ENCODE measurements at places on chromosomes 3 and 15.

- no peak for DNase-seq
Measured at GRCh38 chr15:67341539-67341938, 87.0 kb downstream of the IQCH start.

DNA sequence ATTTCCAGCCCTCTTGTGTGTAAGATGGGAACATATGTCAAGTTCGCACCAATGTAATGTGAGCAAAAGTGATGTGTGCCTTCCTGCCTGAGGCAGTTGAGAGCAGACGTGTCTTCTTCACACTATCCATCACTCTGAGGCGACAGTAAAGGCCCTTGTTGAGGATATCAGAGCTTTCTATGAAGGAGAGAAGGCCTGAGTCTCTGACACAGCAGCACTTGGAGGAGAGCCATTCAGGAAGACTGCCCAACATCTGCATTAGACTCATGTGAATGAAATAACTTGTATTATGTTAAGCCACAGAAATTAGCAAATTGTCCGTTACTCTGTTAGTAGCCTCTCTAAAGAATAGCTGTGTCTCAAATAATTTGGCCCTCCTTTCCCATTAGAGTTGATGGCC lies 108.8 kb upstream of the CCDC54 start:
- DNase-seq: no peak

- no peak for DNase-seq
Measured at GRCh38 chr3:72185549-72186399, 400.8 kb upstream of the PROK2 start.

- DNase-seq: no peak
Measured at GRCh38 chr3:119745942-119746341, 36.0 kb upstream of the NR1I2 start.

- no peak for DNase-seq
Measured at GRCh38 chr3:126111566-126112475, 27.9 kb upstream of the SLC41A3 start.

DNA sequence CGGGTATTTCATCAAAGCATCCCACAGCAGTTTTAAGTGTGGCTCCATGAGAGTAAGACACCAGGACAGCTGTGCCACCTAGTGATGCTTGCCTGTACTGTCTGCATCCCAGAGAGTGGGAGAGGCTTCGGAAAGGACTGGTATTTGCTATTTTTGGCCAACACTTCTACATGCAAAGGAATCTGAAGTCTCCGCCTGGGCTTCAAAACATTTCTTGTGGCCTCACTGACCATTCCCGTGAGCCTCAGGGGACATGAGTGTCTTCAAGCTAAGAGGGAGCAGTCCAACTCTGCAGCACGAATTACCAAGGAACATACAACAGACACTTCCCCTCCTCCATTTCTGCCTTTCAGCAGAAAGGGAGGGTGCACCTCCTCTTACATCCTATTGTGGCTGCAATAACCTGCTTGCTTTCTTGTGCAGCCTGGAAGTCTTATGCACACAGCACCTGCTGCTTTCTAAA lies 177.5 kb downstream of the RORA start:
- DNase-seq: no peak

DNA sequence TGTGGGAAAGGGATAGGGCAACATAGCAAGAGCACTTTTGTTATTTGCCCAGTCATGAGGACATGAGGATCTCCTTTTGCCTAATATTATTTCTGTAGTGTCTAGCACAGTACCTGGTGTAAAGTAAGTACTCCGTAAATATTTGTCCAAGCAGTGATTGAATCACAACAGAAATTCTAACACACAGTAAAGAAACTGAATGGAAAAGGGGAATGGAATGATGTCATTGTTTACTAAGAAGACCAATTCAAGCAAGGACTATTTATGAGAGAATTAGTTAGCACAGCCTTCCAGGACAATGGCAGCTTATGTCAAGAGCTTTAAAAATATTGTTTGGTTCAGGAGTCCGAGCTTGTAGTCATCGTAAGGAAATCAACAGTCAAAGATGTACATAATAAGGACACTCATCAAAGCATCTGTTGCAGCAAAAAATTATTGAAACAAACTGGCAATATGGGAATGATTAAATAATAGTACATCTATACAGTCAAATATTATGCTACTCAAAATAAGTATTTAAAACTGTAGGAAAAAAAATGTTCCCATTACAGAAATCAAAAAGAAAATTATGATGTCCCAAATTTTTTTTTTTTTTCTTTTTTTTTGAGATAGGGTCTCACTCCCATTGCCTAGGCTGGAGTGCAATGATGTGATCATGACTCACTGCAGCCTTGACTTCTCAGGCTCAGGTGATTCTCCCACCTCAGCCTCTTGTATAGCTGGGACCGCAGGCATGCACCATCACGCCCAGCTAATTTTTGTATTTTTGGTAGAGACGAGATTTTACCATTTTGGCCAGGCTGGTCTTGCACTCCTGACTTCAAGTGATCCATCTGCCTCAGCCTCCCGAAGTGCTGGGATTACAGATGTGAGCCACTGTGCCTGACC lies 17.9 kb downstream of the CAPN7 start:
- DNase-seq: no peak

Data from central memory CD4-positive, alpha-beta T cell (primary cell).